ENCODE measurements at places on chromosomes 4 and X. TPM values are rescaled to one million over a fixed set of nuclear protein-coding genes. Genes with fewer than 3 reads are reported as not detected.

Gene ESX1
- total RNA-seq, result 1.4 TPM

Gene BTC
- not detected for total RNA-seq

Gene HPGD
- not detected for total RNA-seq

Gene ERVMER34-1
- total RNA-seq, result not detected

Gene PTTG2
- not detected for total RNA-seq

Gene PFKFB1
- not detected for total RNA-seq

Gene HS3ST1
- total RNA-seq, result not detected

Gene QDPR
- 7.5 TPM for total RNA-seq

Gene USP26
- not detected for total RNA-seq

Gene TMEM31
- total RNA-seq, result not detected

Gene ANKRD50
- total RNA-seq, result 12.2 TPM

Gene CHRDL1
- 4.3 TPM for total RNA-seq

Gene DRP2
- 2.3 TPM for total RNA-seq

Gene DGAT2L6
- total RNA-seq, result not detected

Gene HTN3
- not detected for total RNA-seq

Gene HCCS
- 16.3 TPM for total RNA-seq

Gene MAGEB1
- total RNA-seq, result not detected

Gene ABCD1
- total RNA-seq, result 12.9 TPM

Gene C4orf36
- 0.18 TPM for total RNA-seq

Gene SPRY1
- 7.8 TPM for total RNA-seq

Gene SLC6A14
- total RNA-seq, result not detected

Gene PASD1
- total RNA-seq, result not detected

Gene CDX4
- total RNA-seq, result not detected

Gene STK32B
- total RNA-seq, result not detected

Gene KLHL8
- total RNA-seq, result 5.3 TPM
